NCI-H446 (cell line): ENCODE measurements at places on chromosomes 1 and 21.
A peak's percentile ranks its signal among the peaks of the same experiment; 100 is the strongest.

GRCh38 chr1:184588701-184589100 lies 166.0 kb downstream of the EDEM3 start:
- no peak for DNase-seq

DNA sequence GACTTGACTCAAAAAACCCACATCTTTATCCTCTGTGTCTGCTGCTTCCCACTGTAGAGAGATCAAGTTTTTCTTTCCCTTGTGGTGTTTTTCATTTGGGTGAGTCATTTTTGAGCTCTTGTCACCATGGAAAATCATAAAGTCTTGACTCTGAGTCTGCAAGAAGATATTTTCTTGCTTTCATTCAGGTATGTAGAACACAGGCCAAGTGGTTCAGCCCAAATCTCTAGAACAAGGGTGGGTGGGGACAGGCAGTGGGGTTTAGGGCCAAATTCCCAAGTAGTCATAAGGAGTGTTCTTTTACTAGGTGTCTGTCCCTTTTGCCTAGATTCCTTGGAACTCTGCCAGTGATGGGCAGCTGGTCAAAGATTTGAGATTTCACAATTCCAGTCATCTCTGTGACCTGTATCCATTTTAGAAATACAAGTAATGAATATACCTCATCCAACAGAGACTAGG lies 21.5 kb upstream of the ARHGAP29 start:
- DNase-seq, result no peak

GRCh38 chr1:245704341-245704740 lies 549.6 kb downstream of the KIF26B start:
- DNase-seq, result no peak

- DNase-seq, result peak; percentile 94
Measured at GRCh38 chr1:74811436-74812179, 78.7 kb downstream of the TYW3 start.

DNA sequence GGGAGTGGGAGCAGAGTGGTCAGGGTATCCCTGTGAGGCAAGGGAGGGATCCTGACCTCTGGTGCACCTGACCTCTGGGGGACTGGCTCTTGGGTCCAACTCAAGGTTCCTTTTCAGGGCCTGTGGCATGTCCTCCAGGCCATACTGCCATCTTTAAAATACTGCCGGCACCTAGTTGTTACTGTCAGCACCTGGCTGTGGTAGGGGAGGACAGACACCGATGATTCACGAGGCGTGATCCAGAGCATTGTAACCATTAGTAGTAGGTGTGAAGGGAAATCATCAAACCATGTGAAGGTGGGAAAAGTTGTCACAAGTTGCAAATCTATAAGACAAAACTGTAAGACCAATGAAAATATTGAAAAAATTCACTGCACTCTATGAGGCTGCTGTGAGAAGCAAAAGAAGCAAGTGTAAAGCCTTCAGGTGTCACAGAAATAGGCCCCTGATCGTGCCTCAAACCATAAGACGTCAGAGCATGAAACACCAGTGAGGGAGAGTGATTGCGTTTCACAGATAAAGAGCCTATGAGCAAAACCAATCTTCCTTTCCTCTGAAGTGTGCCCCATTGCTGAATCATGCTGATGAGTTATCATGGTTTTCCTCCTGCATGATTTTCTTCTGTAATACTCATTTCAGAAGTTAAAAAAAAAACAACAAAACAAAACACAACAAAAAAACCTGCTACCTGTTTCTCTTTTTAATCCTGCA lies 55.3 kb downstream of the CDC7 start:
- no peak for DNase-seq

DNA sequence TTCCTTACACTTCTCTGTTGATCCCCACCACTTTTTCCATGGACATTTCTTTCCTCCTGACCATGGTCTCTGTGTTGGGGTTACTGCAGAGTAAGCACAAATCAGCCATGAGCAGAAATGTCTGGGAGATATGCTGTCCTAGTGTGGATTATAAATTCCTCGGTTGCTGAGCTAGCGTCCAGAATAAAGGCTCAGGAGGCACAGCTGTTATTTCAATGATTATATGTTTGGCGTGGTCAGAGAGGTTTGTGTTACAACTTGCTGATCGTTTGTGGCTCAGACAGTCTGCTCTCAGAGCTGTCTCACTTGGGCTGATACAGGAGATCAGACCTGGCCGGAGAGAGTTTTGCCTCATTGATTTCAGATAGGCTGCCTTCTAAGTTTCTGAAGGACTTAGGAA lies 37.5 kb upstream of the LAMC2 start:
- DNase-seq, result no peak

DNA sequence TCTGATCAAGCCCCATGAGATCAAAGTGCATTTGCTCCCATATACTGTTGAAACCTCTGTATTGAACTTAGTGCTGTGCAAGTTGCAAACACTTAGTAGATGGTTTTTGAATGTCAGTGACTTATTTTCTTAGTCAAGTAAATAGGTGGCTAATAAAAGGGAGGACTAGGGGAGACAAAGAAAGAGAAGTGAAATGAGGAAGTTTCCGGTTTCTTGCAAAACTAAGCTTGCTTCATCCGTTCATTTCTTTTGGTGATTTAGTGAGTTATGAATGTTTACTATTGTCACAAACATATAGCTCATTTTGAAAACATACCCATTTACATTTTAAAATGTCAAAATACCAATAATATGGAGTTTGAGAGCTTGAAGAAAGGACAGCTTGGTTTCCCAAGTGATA lies 23.0 kb downstream of the ADAMTS5 start:
- DNase-seq, result no peak

DNA sequence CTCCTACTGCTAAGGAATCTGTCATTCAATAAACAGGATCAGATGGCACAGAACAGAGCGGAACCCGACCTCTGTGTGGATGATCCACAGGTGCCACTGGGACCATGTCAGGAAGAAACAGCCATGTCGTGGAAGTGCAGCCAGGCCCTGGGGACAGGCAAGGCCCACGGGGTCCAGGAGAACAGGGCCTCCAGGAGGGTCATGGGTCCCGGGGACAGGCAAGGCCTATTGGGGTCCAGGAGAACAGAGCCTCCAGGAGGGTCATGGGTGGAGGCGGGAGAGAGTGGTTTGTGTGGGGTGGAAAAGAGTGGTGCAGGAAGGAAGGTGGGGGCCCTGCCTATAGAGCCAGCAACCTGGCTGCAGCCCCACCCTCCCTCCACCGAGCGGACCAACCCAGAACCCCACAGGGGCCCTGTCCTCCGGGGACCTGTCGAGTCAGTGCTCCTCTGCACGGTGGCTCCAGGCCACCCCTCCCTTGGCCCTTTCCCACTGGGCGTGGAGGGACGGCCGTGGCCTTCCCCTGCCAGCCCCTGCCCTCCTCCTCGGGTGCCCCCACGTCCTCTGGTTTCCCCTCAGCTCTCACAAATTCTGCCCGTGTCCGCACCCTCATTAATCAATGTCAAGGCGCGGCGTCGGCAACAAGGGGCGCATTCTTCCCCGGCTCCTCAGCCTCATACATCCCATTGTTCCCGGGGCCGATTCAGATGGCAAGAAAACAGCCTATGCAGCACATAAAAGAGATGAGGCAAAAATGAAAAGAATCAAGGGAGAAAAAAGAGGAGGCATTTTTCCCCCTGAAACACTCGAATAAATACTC lies 146.4 kb downstream of the PRDM16 start:
- no peak for DNase-seq

DNA sequence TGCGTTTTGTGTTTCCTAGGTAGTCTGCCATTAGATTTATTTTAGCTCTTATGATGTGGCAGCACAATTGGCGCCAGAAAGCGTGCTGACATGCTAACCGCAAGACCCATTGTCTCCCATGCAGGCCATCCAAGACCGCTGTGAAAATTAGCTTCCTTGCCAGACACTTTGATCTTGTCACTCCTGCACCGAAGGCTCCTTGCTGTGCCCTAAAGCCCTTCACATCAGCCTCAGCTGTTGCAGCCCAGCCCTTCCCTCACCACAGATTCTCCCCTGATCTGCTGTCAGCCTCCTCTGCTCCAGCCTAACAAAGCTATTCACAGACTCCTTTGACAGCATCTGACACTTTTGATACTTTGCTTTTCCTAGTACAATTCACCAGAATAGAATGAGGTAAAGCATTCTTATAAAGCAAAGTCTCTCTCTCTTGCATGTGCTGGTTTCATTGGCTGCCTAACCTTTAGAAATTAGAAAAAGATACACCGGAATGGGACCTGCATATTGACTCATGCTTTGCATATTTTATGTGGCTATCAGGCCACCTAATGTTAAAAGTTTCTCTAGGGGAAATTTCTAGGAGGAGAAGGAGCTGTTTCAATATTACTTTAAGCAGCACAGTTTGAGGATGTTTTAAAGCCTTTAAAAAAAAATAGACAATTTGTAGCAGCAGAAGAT lies 280.3 kb upstream of the FMN2 start:
- DNase-seq, result no peak

- no peak for DNase-seq
Measured at GRCh38 chr1:37265786-37266667, 208.4 kb upstream of the ZC3H12A start.

DNA sequence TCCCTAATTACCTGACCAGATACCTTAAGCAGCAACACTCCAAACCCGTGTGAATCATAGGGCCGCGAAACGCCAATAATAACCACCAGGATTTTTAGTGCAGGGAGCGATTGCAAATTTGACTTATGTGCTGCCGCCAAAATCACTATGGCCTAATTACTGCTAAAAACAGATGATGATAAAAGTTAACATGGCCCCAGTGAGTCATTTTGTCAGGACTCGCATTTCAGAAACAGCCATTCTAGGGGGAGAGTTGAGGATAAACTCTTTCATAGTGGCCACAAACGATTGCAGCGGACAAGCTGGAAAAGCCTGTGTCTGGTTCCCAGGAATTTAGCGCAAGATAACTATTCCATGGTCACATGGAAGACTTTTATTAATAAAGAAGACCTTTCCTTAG lies 103.4 kb downstream of the HLX start:
- DNase-seq, result no peak

- no peak for DNase-seq
Measured at GRCh38 chr1:1364266-1364665, 5.9 kb upstream of the MXRA8 start.

- DNase-seq, result no peak
Measured at GRCh38 chr1:38153778-38154470, 107.3 kb upstream of the POU3F1 start.

DNA sequence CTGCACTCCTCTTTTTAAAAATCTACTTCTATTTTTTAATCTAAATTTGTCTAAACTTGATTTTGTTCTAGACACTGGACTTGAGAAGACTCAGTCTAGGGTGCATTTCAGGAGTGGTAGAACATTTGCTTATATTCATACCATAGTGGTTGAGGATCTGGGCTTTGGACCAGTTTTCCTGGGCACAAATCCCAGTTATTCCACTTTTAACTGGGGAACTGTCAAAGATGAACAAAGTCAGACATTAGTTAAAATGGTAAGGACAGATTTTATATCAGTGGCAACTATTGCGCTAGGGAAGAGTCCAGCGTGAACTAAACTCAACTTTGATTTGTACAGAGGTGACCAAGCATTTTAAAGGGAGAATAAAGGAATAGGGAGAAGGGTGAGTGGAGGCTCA lies 102.4 kb downstream of the FMN2 start:
- DNase-seq, result no peak

DNA sequence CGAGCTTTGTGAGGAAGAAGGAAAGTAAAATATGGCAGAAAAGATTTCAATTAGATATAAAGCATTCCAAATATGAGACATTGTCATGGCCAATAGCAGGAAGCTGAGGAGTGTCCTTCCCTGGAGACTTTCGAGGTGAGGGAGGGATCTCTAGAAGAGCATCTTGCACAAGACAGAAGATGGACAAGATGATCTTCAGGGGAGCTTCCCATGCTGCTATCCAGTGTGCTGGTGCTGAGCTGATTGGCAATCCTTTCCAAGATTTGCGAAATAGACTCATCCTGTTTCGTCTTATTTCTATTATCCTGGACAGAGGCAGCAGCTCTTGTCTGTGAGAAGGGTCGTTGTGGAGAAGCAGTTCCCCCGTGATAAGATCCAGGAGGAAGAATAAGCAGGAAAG lies 342.0 kb upstream of the CAMK1G start:
- DNase-seq, result no peak

DNA sequence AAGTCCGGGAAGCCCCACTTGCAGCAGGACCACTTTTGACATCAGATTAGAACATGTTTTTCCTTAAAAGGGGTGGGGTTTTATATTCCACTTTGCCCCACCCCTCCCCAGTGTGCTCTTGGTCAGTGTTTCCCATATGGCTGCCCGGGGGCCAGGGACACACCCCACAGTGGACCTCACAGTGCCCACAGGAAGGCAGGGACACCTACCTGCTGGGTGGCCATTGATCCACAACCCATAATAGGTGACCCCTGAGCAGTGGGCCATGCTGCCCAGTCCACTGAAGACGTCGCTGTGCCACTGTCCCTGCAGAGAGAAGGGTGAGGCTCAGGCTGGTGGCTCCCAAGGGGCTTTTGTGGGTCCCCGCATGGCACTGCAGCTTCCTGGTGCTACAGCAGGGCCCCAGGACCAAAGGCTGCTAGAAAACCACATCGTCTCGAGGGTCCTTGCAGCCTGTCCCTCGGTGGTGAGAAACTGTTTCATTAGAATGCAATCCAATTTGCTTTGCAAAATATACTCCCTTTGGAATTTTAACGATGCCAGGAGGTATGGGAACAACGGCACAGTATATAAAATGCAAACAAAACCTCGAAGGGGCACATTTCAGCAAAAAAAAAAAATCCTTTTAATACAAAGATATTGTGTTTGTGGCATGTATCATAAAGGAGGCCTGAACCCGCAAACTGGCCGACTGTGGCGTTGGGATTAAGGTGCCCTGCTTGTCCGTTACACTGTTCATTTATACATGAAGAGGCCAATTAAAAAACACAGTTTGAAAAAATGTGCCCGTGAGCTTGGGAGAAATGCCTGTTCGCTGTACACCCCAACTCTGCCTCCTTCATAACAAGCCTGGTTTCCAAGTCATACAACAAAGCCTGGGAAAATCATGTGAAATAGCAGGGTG lies 16.9 kb downstream of the MORN1 start:
- no peak for DNase-seq

- DNase-seq, result no peak
Measured at GRCh38 chr1:168362991-168363390, 82.3 kb downstream of the TBX19 start.

DNA sequence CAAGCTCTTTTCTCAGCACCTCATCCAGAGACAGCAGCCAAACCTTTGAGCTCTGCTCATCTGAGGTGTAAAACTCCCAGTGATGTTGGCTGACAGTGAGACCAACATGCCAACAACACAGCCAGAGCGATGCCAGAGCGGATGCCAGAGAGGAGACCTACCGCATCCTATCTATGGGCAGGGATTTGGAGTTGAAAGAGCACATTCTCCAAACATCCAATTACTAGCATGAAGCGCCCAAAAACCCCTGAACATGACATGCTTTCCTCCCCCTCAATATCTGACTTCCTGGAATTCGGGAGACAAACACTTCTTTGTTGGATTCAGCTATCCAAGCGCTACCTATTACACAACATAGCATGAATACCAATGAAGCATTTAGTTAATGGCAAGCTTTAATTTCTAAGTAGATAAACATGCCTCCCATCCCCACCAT lies 23.1 kb upstream of the PAXBP1 start:
- no peak for DNase-seq
